ENCODE measurements at places on chromosomes 7 and 10. TPM values are rescaled to one million over a fixed set of nuclear protein-coding genes. Genes with fewer than 3 reads are reported as not detected.
A peak's percentile ranks its signal among the peaks of the same experiment; 100 is the strongest.

GRCh38 chr10:112562809-112563663 lies 116.0 kb downstream of the VTI1A start:
- DNase-seq, result no peak

ASIC3 gene
- total RNA-seq, result 5.3 TPM

- DNase-seq, result no peak
These were observed 1.4 kb downstream of the ERLIN1 start for GRCh38 chr10:100184426-100184825.

- DNase-seq, result no peak
These were observed 489.9 kb downstream of the NXPH1 start for GRCh38 chr7:8923164-8923806.

- peak; percentile 82 for DNase-seq
These were observed 77.6 kb upstream of the EN2 start for GRCh38 chr7:155380221-155380861.

MEST gene
- total RNA-seq, result 1.0 TPM

ZPBP gene
- total RNA-seq, result not detected

DNA sequence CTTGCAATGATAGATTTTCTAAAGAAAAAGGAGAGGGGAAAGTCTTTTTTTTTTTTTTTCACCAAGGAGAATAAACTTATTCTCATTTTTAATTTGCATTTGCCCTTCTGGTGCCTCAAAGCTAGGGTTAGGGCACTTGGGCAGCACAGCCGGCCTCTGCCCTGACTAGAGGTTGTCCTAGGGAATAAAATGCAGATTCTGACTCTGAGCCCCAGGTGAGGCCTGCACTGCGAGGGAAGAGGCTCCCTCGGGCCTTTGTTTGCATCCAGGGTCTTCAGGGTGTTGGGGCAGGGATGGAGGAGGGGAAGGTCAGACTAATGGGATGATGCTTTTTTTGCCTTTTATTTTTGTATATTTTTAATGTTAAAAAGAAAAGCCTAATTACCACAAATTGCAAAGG lies 7.8 kb downstream of the MYL7 start:
- DNase-seq, result no peak

- DNase-seq, result no peak
These were observed 873.5 kb downstream of the REEP3 start for GRCh38 chr10:64394744-64395143.

PHKG1 gene
- 2.4 TPM for total RNA-seq

GRCh38 chr7:116200963-116201362 lies 9.4 kb upstream of the TES start:
- DNase-seq, result no peak

DNA sequence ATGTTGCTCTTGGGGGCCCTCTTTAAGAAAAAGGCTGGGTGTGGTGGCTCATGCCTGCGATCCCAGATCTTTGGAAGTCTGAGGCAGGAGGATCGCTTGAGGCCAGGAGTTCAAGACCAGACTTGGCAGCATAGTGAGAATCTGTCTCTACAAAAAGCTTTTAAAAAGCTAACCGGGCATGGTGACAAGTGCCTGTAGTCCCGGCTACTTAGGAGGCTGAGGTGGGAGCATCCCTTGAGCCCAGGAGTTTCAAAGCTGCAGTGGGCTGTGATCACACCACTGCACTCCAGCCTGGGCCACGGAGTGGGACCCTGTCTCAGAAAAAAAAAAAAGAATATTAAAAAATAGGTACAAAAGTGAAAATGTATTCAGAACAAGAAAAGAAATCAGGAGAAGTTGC lies 38.1 kb upstream of the SLC39A12 start:
- DNase-seq, result no peak

GRCh38 chr7:125424721-125425120 lies 495.1 kb upstream of the POT1 start:
- DNase-seq, result no peak

DNA sequence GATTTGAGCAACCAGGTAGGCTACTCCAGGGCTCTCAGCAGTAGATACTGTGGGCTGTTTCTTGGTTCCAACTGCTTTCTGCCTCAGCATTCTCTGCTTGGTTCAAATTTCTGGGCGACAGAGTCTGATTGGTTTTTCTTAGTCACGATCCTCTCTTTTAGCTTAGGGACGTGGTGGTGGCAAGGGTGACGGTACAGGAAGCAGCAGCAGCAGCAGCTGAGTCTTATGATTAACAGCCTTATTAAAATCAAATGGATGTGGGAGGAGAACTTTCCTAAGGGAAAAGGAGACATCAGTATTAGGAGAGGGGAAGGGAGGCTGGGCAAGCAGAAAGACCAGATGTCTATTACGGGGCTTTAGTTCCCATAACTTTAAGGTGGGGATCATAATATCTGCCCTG lies 156.5 kb upstream of the PLPP4 start:
- no peak for DNase-seq

- DNase-seq, result no peak
These were observed 577.8 kb downstream of the ETV1 start for GRCh38 chr7:13411636-13412035.

WDR37 gene
- 18.1 TPM for total RNA-seq

FAM25G gene
- total RNA-seq, result not detected

- no peak for DNase-seq
These were observed 162.2 kb downstream of the ARHGAP21 start for GRCh38 chr10:24561453-24561852.

DNA sequence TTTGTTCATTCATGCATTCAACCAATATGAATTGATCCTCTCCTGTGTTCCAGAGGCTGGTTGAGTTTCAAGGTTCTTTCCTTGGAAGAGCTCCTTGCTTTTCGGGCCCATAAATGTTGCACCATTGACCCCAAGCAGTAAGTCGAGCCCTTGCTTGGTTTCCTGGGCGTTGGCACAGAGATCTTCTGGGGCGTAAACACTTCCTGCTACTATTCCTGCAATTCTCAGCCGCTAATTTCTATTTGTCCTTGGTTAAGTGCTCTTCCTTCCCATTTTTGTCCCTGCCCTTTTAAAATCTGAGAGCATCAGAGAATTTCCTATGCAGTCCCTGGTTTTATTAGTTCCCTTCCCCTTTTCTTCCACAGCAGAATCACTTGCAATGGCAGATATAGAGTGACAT lies 44.1 kb upstream of the ADRB1 start:
- DNase-seq, result no peak

GRCh38 chr10:124011464-124011863 lies 81.9 kb downstream of the CHST15 start:
- DNase-seq, result no peak

DNA sequence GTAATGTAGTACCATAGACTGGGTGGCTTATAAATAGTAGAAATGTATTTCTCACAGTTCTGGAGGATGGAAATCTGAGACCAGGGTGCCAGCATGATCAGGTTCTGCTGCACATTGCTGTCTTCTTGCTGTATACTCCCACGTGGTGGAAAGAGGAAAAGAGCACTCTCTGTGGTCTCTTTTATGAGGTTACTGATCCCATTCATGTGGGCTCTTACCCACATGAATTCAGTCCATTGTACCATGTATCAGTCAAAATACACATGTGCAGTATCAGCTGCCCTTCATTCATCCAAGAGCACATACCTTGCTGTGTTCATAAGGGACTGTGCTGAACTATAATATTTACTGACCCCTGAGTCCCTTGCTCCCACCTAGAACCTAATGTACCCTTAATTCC lies 17.1 kb downstream of the PNLIPRP2 start:
- DNase-seq, result no peak

PDE6C gene
- not detected for total RNA-seq

MUC12 gene
- 1.0 TPM for total RNA-seq

- DNase-seq, result no peak
These were observed 43.4 kb upstream of the ADO start for GRCh38 chr10:62761115-62761514.

DNA sequence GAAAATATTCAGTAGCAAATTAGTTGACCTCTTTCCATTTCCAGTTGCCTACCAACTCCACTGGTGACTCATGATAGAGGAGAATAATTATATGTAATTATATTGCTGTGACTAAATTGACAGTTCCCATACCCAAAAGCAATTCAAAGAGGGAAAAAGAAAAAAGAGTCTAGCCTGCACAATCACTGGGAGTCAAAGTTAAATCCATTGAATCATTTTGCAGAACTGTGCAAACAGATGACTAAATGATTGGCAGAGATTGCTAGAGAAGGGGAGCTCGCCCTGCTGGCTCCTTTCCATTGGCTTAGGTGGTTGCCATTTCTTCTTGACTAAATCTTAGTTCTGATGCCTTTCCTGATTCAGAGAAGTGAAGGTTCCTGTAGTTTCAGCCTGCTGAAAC lies 1228.6 kb upstream of the SORCS1 start:
- no peak for DNase-seq

- DNase-seq, result peak; percentile 73
These were observed 1.1 kb downstream of the HNRNPA2B1 start for GRCh38 chr7:26199301-26200037.

DNA sequence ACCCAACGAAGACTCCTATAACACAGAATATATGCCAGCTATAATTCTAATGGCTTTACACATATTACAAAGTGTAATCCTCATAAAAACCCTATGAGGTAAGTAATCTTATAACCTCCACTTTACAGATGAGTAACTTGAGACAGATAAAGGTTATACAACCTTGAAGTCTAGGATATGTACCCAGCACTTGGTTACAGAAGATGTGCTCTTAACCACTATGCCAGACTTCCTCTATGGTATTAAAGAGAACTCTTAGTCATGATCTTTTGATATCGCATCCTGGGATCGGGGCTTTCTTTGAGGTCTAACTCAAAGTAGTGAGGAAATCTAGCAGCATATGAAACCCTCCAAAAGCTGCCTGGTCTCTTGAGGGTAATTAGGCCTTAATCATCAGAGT lies 319.2 kb upstream of the LRRN3 start:
- no peak for DNase-seq

- no peak for DNase-seq
These were observed 462.2 kb upstream of the LRRTM3 start for GRCh38 chr10:66463611-66464010.

DNA sequence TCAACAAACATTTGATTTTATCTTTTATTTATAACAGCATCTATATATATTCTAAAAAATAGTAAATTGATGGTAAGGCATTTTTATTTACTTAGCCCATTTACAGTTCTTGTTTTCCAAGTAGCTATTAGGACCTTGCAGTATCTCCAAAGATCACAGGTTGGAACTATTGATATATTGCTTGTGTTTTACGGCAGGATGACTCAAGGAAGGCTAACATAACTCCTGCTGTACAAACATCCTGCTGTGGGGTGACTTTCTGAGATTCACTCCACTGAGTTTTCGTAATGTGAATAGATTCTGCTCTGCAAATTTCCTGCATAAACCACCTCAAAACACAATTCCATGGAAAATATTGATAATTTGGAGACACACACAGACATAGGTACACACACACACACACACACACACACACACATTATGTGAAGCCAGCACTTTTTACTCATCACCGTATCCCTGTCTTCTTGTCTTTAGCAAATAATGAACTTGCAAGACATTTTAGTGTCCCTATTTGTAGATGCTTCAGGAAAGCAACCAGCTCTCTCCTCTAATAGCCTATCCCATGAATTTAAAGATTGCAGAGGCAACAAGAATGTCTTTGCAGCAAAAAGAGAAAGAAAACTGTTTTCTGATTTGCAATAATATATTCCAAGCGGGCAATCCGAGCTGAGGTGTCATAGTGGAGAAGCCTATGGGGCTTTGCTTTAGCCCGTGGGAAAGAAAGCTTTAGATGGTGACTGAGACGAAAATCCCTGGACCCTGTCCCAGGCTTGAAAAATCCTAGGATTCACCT lies 722 bp downstream of the AGR2 start:
- no peak for DNase-seq

GRCh38 chr10:47305566-47305965 lies 5.6 kb downstream of the GDF10 start:
- no peak for DNase-seq

DNA sequence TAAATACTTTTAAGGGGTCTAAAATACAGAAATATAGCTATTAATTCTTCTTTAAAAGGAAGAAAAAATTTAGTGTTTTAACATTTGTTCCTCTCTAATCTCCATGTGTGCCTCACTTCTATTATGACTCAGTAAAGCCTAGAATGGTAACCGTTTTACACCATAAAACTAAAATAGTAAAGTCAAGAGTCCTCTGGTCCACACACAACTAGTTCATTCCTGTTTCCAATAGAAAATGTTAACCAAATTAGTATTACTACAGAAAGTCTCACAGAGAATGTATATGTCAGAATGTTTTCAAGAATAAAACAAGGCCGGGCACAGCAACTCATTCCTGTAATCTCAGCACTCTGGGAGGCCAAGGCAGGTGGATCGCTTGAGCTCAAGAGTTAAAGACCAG lies 55.8 kb downstream of the CNOT4 start:
- DNase-seq, result peak; percentile 32

DNA sequence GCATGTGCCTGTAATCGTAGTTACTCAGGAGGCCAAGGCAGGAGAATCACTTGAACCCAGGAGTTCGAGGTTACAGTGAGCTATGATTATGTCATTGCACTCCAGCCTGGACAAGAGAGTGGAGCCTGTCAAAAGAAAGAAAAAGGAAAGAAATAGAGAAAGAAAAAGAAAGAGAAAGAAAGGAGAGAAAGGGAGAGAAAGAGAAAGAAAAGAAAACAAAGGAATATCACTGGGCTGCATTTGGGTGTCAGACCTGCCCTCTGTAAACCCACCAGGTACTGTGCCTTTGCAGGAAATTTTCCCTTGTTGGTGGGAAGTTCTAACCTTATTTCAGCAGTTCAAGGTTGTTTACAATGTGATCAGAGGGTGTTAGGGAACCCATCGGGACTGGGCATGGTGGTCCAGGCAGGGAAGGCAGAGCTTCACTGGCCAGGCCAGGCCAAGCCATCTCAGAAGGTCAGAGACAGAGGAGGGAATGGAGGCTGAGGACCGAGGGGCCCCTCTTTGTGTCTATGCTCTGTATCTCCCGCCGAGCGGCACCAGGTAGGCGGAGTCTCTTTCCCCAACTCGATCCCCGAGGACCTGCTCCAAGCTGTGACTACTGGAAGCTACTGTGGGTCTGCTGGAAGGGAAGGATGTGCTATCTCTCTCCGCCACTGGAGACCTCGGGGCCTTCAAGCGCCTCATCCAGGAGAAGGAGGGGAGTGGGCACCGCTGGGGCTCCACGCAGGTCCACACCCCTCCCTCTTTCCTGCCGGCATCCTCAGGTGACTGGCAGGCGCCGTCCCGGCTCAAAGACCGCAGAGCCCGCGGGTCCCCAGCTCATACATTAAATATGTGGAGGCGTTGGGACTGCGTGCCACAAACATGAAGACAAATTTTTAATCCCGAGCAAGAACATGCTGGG lies 15.2 kb upstream of the KAZALD1 start:
- no peak for DNase-seq
